ENCODE measurements at places on chromosomes 2 and 18.
A peak's percentile ranks its signal among the peaks of the same experiment; 100 is the strongest.

- no peak for DNase-seq
Measured at GRCh38 chr2:227280895-227281294, 44.2 kb upstream of the MFF start.

GRCh38 chr2:239259173-239259572 is 141.6 kb downstream of the HDAC4 start:
- DNase-seq, result peak; percentile 34

DNA sequence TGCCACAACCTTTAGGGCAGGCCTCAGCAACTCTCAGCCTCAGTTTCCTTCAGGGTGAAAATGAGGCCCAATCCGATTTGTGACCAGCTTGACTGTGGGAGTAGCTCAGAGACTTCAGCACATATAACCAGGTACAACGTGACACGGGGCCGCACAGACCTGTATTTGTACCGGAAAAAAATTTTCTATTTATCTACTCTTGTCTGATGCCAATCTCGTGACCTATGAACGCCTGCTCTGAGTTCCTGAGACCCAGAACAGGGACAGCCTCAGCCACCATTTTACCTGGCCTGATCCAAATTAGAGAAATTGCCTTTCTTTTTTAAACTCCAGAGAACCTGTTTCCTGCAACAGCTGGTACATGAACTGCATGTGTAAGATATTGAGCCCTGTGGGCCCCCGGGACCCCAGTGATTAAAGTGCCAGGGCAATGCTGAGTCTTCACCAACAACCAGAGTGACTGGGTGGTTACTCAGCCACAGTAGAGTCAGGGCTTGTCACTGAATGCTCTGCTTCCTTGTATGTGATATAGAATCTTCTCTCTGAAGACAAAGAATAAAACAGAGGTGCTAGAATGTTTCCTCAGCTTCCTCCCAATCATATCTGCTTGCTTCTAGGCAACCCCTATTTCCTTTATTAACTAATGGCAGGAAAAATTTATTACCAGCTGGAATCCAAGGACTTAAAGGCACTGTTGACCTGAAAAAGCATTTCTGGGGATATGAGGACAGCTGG is 47.8 kb upstream of the FZD7 start:
- no peak for DNase-seq

- no peak for DNase-seq
Measured at GRCh38 chr2:222866358-222866960, 5.6 kb downstream of the ACSL3 start.

DNA sequence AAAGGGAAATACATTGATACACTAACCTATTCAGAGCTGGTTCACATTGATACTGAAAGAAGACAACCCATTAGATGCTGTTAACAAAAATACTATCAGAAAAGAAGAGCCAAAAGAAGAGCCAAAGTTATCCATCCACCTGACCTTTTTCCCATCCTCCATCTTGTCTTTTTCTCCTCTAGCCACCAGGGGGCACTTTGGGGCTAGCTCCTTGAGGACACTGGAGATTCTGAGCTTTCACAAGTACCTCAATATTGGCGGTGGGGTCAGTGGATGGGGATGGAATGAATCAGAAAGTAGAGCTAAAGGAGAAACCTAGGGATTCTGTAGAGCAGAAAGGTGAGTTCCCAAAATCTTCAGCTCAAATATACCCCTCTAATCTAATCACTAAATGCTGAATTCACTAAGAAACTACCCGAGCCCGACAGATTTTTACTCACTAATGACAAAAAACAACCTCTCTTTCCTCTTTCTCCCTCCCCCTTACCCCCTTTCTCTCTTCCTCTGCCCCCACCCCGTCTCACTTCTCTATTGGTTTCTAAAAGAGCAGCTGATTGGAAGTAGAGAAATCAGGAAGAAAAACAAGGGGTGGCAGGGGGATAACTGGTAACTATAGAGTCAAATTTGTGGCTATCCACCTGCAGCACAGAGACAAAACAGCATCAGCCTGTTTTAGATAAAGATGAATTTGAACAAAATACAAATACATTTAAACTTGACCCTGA is 203.3 kb downstream of the TCF4 start:
- DNase-seq, result peak; percentile 31

DNA sequence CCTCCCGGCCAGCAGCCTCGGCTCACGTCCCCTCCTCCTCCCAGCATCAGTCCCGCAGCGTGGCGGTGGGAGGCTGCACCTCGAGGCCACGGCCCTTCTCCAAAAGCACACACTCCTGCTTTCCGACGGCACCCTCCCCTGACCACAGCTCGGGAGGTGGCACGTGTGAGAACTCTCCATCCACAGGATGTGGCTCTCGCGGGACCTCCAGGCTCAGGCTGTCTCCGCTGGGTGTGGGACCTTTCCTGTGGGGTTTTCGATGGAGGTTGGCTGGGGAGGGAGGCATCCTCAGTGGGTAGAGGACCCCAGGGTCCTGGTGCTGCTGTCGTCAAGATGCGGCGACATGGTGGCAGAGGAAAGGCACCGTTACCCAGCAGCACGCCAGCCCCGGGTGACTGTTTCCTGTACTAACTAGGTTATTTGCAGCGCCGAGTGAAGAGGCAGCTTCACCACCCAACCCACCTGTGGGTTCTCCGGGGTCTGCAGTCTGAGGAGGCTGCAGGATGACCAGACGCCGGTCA is 42.8 kb upstream of the KCNG2 start:
- no peak for DNase-seq

DNA sequence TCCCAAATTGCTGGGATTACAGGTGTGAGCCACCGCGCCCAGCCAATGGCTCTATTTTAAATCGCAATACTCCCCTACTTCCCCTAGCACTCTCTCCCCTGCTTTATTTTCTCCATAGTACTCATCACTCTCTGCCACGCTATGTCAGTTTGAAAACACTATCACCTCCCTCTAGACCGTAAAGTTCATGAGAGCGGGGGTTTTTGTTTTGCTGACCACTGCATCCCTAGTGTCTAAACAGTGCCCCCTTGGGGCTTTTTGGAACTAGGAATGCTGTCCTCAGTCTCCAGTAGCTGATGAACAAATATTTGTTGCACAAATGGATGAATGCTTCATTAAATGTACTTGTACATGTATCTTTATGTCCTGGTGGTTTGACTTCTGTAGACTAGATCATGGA is 44.1 kb downstream of the ATOH8 start:
- no peak for DNase-seq

GRCh38 chr2:127146071-127146725 is 39.2 kb upstream of the BIN1 start:
- no peak for DNase-seq

Measured in OCI-LY7 (cell line).